NCI-H524 treated with DMSO at 0.1 percent for 48 hours (cell line): ENCODE measurements at places on chromosomes 16 and 17.

DNA sequence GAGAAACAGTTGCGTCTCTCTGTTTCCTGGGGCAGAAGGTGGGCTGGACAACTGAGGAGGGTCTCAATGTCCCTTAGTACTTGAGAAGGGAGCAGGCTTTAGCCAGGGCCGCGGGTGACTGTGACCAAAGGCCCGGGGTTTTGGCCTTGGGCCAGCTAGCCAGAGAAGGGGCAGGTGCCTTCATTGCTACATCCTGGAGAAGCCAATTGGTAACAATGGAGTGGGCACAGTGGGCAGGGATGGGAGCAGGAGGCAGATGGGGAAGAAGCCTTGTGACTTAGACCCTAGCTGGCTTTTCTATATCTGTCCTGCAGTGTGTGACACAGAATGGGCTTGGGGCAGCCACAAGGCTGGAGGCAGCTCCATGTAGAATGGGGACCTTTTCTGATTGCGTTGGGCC, 46.0 kb downstream of the CLEC16A start:
- DNase-seq = no peak

- no peak for DNase-seq
These were observed 417.0 kb downstream of the HS3ST3B1 start for GRCh38 chr17:14717859-14718258.

DNA sequence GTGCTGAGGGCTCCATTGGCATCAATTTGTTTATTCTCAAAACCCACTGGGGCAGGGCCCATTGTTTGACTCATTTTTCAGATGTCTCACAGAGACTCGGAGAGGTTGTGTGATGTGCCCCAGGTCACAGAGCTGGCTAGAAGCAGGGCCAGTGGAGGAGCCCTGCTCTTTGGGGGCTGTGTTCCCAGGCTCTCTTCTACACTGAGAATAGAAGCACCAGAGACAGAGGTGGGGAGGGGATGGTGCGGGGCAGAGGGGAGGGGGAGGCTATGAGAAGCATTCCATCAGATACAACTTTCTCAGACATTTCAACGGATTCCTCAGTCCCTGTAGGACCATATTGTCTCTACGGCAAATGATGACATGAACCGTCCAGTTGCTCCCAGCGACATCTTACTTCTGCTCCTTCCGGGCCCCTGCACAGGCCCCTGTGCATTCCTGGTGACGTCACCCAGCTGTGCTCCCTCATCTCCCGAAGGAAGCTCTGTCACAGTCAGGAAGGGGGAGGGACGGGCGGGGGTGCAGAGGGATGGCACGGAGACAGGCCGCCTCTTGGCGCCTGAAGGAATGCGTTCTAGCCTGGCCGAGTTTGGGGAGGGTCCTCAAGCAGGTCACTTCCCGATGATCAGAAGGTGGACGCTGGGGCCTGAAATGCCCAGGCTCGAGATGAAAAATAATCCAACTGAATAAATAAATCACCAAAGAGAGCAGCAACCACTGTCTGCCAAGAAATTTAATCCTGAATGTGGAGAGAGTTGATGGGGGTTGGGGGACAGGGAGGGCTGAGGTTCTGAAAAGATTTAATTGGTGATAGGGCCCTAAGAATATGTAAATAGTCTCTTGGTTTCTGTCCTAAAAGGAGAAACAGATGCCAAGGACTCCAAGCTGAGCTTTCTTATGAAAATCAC, 114.1 kb downstream of the NOG start:
- no peak for DNase-seq

DNA sequence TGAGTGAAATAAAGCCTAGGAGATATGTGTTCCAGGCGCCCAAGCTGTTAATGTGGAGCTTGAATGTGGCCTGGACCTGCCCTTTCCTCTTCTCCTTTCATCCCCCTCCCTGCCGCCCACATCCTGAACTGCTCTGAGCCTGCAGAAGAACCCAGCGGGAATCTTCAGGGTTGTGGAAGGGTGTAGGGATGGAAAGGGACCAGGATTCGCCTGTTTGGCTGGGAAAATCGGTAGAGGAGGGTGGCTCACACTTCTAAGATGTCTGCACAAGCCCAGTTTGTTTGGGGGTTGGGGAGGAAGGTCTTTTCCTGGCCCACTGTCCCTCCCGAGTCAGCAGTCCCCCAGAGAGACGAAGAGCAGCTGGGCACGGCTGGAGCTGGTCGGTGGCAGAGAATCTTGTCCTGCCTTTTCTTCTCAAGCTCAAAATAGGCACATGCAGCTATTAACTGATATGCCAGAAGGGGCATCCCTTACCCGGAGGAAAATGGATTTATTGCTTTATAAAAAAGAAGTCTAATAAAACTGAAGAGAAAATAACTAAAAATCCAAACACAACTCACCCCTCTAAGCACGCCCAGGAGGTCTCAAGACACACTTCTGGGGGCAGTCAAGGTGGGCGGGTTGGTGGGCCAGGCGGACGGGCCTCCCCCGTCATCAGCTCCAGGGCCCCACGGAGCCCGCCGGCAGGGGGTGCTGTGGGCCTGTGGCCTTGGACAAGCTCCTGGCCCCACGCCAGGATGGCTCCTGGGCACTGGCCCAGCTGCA, 11.5 kb upstream of the PITPNA start:
- DNase-seq = no peak

DNA sequence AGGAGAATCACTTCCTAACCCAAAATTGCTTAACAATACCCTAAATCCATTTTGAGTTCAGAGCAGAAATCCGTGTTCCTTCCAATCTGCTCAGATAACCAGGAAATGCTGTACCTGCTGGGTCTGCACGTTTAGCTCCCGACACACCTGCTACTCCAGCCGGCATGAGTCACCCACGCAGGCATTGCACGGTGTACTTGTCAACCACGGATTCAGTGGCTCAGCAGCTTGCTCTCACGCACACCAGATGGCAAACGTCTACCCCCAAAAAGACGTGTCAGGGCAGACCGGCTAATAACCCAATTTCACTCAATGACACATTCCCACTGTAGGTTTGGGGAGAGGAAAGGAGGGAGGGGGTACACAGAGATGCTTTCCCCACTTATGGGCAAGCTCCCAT, 468.1 kb downstream of the SOX9 start:
- DNase-seq = peak; percentile 49
